ENCODE measurements at places on chromosomes 3 and 15.

- DNase-seq = no peak
Observed at GRCh38 chr15:77023576-77024272, 28.8 kb downstream of the PSTPIP1 start.

DNA sequence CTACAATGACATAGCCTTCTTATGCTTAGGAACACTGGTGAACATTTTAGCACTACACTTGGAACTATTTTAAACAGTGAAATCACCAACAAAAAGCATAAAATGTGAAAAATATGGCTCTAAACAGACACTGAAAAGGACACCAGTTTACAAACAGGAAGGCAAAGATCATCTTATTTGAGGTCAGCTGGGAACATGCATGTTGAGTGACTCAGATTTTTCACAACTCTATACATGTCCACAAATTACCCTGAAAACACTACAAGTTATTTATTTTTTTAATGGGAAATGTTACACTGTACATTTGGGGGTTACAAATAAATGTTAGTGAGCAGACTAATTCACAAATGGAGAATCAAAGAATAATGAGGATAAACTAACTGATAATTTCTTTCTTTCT, 12.5 kb upstream of the GK5 start:
- no peak for DNase-seq

DNA sequence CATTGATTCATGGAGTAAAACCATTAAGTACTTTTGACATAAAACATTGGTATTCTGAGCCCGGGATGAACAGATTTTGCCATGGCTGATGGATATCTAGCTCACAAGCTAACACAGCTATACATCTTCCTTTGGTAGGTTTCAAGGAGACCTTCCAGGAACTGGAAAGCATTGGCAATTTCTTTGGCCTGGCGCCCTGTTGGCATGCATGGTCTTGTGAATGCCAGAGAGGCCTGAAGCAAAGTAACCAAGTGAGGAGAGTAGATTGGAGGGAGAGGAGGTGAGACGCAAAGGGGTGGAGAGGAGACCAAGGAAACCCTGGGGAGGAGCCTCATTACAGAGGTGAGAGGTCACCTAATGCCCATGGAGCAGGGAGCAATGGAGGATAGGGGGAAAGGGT, 67.2 kb downstream of the SQOR start:
- DNase-seq = no peak

- DNase-seq = no peak
Observed at GRCh38 chr3:14047841-14048240, 76.8 kb downstream of the CHCHD4 start.

GRCh38 chr3:81955878-81956277, 194.4 kb upstream of the GBE1 start:
- DNase-seq = no peak
